ENCODE measurements at places on chromosomes 3 and 15.

- peak; percentile 12 for DNase-seq
Measured at GRCh38 chr3:41198526-41198925, 779 bp upstream of the CTNNB1 start.

- peak; percentile 11 for DNase-seq
Measured at GRCh38 chr3:180802837-180803236, 109.6 kb upstream of the FXR1 start.

- DNase-seq, result no peak
Measured at GRCh38 chr3:10550705-10551104, 45.3 kb upstream of the ATP2B2 start.

DNA sequence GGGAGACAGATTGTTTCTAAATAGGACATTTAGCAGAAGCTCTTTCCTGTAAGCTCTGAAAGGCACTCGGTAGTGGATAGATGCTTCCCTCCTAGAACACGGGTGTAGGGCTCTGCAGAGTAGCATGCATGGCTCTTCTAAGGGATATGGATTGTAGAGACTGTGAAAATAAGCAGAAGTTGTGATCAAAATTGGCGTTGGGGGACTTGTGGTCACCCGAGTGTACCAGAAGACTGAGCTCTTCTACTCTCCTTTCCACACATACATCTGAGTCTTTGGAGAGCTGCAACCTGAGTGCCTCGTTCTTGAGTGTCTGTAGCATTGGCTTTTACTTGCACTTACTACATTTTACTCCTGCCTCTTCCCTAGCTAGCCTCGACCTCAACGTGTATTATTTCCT is 197.7 kb downstream of the LPP start:
- no peak for DNase-seq

DNA sequence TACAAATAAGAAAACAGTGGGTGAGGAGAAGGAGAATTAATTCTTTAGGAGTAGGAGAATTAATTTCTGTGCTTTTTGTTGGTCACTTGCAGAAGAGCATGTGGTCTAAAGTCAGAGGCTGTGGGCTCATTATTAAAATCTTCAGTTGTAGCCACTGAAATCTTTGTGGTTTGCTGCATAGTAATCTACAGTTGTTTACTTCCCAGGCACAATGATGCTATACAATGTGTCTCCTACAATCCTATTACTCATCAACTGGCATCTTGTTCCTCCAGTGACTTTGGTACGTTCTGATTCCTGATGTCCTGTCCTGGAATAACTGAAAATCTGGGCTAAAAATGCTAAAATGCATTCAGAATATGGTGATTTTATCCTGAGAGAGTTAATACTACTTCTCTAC is 21.0 kb downstream of the IFT122 start:
- DNase-seq, result peak; percentile 55

DNA sequence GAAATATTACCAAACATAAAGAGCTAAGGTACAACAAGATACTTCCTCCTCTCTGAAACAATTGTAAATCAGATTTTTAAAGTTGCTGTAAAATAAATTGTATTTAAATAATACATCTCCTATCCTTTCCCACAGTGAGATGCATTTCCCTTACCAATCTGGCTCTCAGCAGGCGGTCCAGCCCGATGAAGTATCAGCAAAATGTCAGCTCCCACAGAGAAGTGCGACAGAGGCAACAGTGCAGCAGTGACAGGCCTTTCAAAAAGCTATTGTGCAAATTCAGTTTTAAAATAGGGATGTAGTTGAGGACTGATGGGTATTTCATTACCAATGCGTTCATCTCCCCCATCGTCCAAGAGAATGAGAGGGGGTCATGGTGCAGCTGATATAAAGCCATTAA is 733.2 kb upstream of the GOLIM4 start:
- no peak for DNase-seq

- DNase-seq, result no peak
Measured at GRCh38 chr3:113776564-113776963, 29.7 kb downstream of the ATP6V1A start.

DNA sequence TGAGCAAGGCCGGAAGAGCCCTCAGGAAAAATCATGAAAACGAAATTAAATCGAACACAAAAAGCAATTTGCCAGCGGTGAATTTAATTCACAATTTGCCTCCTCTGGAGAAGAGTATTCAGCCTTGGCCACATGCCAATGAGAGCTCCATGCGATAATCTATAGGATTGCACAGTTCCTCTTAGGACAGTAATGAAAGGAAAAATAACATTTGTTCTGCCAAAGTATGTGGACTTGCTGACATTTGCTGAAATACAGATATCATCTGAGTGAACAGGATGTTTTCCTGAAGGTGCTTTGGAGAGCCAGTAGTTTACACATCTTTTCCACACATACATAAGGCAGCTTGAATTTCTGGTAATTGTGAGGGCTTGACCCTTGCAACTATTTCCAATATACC is 188.6 kb upstream of the PDZRN3 start:
- peak; percentile 59 for DNase-seq

GRCh38 chr3:119647843-119648575 is 12.4 kb downstream of the POPDC2 start:
- DNase-seq, result no peak

GRCh38 chr3:114235431-114235830 is 1.9 kb downstream of the ZNF80 start:
- no peak for DNase-seq
